ENCODE measurements at places on chromosomes 6 and 20.

DNA sequence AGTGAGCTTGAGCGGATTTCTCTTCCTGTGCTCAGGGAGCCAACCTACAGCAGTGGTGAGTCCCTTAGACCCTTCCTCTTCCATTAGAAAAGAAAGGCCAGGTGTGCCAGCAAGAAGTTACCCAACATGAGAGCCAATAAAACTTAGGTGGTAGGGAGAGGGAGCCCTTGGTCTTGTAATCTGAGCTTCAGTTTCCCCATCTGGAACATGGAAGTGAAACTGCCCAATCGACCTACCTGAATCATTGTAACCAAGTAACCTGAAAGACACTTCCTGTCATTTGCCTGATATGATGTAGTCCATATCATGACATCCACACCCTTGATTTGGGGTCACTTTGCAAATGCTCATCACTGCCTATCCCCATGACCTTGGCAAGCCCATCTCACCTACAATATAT, 66.4 kb downstream of the MDGA1 start:
- no peak for DNase-seq

GRCh38 chr6:81950877-81951276, 198.4 kb upstream of the TENT5A start:
- no peak for DNase-seq

DNA sequence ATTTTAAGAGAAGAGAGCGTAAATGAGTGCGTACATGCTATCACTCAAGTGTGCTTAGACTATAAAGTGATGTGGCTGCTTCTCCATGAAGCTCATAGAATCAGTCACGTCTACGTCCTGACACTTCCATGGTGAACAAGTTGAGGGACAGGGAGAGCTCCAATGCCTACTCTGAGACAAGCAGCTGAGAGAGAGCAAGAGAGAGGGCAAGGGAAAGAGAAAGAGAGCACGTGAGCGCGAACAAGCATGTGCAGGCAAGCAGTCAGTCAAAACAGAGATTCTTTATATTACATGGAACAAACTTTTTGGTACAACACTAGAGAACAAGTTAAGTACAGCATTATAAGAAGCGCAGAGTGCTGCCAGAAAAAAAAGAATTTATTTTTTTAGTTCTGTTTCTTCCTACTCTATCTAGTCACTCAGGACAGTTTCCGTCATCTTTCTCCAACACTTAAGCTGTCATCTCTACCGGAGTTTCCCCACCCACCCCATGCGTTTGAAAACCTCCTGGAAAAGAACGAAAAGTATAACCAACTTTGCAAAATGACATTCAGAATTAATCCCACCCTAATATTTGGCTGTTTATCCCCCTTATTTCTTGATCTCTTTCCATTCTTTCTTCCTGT, 61.8 kb downstream of the EPB41L2 start:
- no peak for DNase-seq

DNA sequence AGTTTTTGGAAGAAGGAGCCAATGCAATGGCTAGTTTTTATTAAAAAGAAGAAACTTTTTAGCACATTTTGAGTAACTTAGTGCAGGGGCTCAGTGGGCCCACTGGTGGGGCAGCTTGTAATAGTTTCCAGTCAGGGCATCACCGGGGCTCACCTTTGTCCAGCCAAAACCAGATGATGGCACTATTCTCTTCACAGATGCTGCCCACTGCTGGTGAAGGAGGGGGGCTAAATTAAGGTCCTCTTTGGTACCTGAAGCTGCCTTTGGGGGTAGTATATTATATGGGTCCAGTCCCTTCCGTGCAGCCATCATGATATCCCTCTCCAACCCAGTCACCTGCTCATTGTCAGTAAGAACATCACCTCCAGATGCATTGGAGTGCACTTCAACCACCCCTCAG, 182.9 kb downstream of the PDE7B start:
- DNase-seq: no peak

GRCh38 chr6:169216830-169217229, 36.8 kb downstream of the THBS2 start:
- DNase-seq: no peak
